ENCODE measurements at places on chromosomes 5 and 9. TPM values are rescaled to one million over a fixed set of nuclear protein-coding genes. Genes with fewer than 3 reads are reported as not detected.
A peak's percentile ranks its signal among the peaks of the same experiment; 100 is the strongest.

GMCL2 gene
- total RNA-seq: not detected

TEK gene
- total RNA-seq: 119 TPM

- DNase-seq: peak; percentile 56
Measured at GRCh38 chr5:164475339-164475977, 970.0 kb downstream of the MAT2B start.

DNA sequence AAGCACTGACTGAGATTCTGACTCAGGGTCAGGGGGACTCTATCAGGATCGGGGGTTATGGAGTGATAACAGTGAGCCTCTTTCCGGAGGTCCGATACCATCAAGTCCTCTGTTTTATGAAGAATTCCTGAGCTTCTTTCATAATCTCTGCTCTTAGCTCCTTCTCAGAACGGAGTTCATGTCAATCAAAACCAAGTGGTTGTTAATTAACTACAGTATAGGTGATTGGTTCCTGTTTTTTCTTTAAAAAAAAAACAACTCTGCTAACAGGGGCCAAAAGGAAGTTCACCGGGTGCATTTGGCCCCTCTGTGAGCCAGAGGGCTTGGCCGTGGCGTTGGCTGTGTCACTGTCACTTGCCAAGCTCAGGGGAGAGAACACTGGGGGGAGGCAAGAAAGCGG lies 4.0 kb downstream of the GFI1B start:
- no peak for DNase-seq

SELENOP gene
- total RNA-seq: 79.4 TPM

SLC34A1 gene
- total RNA-seq: not detected

PCA3 gene
- total RNA-seq: under 0.01 TPM

ABO gene
- total RNA-seq: under 0.01 TPM

DNA sequence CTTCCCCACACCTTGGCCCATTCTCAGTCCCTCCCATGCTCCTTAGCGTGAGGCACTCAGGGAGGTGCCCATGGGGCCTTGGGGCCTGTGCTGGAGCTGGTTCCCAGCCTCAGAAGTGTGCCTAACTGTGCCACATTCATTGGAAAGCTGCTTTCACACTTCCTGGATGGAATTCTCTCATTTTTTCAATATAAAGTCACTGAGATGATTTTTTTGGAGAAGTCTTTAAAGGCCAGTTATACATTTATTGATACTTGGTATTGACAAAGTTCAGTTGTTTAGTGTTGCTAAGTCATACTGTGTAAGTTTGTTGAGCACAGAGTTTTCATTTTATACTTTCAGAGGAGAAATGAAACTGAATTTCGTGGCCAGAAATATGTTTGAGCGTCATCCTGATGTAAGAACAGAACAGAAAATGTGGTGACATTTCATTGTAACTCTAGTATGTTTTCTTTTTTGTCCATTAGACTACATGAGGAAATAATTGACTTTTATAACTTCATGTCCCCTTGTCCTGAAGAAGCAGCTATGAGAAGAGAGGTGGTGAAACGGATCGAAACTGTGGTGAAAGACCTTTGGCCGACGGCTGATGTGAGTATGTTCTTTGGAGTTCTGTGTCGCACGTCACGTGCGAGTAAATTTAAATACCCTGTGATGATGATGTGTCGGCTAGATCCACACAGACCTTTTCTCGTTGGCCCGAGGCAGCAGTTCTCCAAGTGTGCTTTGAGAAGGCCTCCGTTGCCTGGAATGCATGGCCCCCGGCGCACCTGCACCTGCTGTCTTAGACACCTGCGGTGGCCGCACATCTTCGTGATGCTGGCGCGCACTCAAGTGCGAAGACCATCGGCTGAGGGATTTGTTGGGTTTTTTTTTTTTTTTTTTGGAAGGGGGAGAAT lies 24.1 kb downstream of the TENT4A start:
- DNase-seq: no peak

- peak; percentile 84 for DNase-seq
Measured at GRCh38 chr5:177599731-177600507, at the start of gene B4GALT7. Gene B4GALT7 (plus strand): TSS chr5:177600132. CDS start chr5:177600211, 79 bp downstream.

DNA sequence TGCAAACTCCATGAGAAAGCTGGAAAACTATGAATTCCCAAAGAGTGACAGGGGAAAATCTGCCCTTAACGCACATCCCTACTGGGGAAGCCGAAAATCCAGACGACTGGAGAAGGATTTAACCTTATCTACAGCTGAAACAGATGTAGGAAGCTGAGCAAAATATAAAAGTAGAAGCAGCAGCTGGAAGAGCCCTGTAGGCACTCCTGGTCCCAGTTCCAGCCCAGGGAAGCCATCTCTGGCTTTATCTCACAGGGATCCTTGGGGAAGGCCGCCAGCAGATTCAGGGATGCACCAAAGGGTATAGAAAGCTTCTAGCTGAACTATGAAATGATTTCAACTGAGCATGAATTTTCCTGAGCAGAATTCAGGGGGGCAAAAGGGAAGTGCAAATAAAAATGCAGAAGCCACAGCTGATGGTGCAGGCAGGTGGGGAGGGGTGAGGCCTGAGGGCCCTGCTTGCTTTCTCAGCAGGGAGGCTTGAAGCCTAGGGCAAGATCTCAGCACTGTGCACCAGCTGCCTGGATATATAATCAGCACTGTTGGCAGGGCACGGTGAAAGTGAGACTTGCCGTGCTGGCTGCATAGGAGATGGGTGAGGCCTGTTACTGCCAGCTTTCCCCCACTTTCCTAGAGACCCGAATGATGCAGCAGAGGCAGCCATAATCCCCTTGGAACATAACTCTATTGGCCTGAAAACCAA lies 2019.5 kb upstream of the NUDT12 start:
- DNase-seq: no peak

GRCh38 chr9:129752900-129753729 lies at the start of gene PTGES:
Gene PTGES (minus strand): TSS chr9:129753042. CDS start chr9:129753012, 30 bp downstream.
- peak; percentile 56 for DNase-seq

GRCh38 chr9:136576269-136576626 lies 30.4 kb upstream of the NOTCH1 start:
- peak; percentile 37 for DNase-seq
